Stimulated activated CD4-positive, alpha-beta T cell treated with anti-CD3 and anti-CD28 coated beads, Interleukin-1b, Interleukin-23, amount 100 ng/mL, for 4 hours (primary cell): ENCODE measurements at places on chromosomes 12 and 14.

DNA sequence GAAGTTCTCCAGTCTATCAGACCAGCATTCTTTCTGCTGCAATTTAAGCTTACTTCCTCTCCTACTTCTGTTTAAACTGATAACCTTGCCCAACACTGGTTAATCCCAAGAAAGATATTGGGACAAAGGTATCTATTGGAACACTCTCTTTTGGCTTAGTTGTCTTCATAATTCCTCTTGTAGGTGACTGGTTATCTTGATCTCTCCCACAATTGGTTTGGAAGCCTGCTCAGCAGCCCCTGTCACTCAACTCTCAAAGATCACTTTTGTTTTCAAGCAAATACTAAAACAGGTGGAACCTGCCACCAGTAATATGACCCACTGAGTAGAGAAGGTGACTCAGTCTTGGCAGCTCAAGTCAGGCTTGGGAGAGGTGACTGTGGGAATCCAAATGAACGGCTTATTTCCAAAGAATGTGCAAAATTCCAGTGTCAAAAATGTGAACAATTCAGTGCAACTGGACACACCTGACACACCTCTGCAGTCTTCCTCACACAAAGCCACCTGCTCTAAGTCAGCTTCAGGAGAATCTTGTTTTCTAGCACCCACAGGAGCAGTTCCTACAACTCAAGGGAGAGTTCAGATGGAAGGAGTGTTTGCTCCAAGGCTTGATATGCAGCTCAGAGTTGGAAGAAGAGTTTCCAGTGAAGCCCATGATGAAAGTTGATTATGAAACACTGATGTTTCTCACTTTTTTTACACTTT, 83.2 kb upstream of the SLC38A2 start:
- no peak for DNase-seq

- DNase-seq: no peak
Observed at GRCh38 chr12:119803381-119803791, 73.7 kb downstream of the CIT start.

DNA sequence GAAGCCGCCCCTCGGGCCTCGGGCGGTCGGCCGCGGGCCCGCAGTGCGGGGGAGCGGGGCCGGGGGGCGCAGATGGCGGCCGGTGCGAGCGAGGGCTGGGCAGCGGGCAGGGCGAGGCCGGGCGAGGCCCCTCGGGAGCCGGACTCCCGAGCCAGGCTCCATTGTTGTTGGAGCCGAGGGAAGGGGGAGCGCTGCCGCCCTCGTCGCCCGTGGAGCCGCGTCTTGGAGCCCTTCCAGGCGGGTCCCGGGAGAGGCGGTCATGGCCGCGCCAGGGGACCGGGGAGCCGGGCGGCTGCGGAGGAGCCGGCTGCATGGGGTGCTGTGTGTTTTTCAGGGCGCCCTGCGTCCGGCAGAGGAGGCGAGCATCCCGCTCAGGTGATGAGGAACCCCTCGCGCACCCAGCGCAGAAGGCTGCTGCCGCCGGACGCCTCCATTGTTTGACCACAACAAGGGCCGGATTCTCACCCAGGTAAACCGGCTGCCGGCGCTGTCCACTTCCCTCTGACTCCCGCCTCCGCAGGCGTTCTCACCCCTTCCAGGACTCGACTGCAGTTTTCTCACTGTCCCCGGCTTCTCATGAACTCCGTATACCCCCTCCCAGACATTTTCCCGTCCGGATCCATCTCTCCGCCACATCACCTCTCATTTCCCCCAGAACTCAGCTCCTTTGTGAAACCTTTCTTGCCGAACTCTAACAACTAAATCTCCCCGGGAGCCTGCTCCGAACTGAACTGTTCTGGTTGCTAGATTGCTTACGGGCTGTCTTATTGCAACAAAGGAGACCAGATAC, 732 bp downstream of the ZNF664 start:
- DNase-seq: peak; percentile 17

- no peak for DNase-seq
Observed at GRCh38 chr12:76666290-76666835, 97.6 kb upstream of the ZDHHC17 start.

GRCh38 chr14:76696791-76697190, 64.5 kb upstream of the VASH1 start:
- DNase-seq: no peak

- DNase-seq: no peak
Observed at GRCh38 chr12:253116-253831, 9.4 kb downstream of the SLC6A13 start.

DNA sequence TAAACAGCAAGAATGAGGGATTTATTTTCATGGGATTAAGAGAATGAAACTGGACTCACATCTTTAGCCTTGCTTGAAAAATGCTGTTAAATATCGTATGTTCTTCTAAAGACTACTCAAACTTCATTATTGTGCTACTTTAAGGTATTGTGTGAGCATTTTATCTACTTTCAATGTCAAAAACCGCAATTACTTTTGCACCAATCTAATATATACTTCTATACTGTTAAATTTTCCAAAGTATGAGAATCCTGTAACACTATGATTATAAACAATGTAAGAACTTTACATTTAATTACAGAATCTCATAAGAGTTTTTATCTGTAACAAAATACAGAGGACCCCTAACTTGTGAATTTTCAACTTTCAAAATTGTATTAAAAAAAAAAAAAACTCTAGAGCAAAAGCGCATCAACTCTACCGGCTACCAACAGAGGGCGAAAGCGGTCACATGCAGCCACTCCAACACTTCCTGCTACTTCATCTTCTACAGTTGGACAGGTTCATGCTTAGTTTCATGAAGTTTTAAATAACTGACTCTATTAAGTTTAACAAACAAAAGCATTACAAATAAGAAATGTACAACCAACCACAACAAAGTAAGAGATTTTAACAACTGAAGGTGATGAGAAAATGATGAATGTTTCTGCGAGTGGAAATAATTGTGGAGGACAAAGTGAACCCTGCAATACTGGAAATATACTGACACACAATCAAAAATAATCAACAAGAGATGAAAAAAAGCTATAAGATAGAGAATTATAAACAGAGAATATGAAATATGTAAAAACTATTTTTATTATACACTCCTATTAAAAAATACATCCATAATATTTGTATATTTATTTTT, 210.9 kb downstream of the MED13L start:
- peak; percentile 41 for DNase-seq

GRCh38 chr14:90523544-90523943, 126.7 kb downstream of the CALM1 start:
- DNase-seq: no peak

DNA sequence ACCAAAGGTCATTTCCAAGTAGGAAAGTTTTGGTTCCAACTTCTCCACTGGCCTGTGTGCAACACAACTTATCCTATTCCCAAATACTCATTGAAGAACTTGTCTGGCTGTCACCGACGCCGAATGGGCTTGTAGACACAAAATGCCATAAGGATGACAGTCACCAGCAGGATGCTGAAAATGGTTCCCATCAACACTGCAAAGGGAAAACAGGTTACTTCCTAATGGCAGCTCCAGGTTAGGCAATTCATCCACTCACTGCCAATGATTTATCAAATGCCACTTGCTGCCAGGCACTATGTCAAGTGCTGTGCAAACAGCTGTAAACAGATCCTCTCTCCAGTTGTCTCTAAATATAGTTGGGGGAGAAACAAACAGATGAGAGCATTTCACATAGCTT, 6.1 kb downstream of the C12orf76 start:
- DNase-seq: no peak

DNA sequence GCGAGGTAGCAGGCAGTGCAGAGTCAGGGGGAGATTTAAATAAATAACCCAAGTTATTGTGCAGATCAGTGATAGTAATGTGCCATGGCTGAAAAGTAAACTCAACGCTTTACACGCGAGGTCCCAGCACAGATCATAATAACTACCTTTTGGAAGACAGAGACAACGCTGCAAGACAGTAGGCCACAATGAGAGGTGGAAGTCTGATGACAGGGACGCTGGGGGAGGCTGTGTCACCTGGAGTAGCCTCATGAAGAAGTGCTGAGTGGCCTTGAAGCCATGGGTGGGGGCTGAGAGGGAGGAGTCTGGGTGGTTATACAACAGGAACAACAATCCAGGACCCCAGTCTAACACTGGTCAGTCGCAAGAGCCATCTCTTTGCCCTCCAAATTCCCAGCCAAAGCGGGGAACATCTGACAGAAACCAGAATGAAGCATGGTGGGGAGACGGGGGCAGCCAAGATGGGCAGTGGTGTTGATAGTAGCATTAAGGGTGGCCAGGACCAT, 28.2 kb downstream of the ANO2 start:
- DNase-seq: no peak

GRCh38 chr14:73058922-73059673, 764 bp downstream of the RBM25 start:
- no peak for DNase-seq

DNA sequence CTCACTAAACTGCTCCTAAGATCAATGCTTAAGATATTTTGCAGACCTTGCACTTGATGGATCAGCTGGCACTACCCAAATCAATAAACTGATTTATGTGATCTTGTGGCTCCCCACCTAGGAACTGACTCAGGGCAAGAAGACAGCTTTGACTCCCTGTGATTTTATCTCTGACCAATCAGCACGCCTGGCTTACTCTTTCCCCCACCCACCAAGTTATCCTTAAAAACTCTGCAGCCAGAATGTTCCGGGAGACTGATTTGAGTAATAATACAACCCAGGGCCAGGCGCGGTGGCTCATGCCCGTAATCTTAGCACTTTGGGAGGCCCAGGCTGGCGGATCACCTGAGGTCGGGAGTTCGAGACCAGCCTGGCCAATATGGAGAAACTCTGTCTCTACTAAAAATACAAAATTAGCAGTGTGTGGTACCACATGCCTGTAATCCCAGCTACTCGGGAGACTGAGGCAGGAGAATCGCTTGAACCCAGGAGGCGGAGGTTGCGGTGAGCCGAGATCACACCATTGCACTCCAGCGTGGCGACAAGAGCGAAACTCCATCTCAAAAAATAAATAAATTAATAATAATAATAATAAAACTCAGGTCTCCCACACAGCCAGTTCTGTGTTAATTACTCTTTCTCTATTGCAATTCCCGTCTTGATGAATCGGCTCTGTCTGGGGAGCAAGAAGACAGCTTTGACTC, 12.0 kb downstream of the MORN3 start:
- no peak for DNase-seq

GRCh38 chr12:46884362-46884761, 58.6 kb upstream of the SLC38A4 start:
- no peak for DNase-seq
